Dorsolateral prefrontal cortex (tissue), 122 donors: ENCODE measurements at places on chromosomes 11 and 22. TPM values are rescaled to one million over a fixed set of nuclear protein-coding genes. Genes with fewer than 3 reads are reported as not detected.

- DNase-seq, result no peak
Measured at GRCh38 chr11:128240546-128240945, 346.8 kb downstream of the ETS1 start.

DNA sequence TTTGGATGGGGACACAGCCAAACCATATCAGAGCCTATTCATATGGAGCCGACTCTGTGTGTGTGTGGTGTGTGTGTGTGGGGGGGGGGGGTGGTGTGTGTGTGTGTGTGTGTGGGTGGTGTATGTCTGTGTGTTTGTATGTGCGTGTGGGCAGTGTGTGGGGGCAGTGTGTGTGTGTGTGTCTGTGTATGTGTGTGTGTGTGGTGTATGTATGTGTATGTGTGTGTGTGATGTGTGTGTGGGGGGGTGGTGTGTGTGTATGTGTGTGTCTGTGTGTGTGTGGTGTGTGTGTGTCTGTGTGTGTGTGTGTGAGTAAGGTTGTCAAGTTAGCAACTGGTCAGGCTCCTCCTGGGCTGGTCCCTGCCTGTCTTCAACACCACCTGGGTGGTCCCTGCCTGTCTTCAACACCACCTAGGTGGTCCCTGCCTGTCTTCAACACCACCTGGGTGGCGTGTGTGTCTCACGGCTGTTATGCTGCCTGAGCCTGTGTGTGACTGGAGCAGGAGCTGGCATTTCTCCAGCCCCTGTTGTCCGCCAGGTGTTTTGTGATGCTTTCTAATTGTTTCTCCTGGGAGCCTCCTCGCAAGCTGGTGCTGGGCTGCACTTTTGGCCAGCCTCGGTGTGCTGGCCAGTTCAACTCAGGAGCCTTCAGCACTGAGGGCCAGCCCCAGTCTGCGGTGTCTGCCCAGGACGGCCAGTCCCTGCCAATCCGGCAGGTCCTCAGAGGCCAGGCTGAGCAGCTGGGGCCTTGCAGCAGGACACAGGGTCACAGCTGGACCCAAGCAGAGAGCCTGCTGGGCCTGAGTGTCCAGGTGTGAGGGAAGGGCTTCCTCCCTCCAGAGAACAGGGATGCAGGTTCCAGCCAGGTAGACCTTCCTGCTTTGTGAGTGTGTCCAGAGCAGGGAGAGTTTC is 21.5 kb upstream of the PVALB start:
- no peak for DNase-seq

GRCh38 chr22:25548866-25549464 is 15.5 kb upstream of the GRK3 start:
- DNase-seq, result no peak

- no peak for DNase-seq
Measured at GRCh38 chr22:46890819-46891218, 128.4 kb downstream of the TBC1D22A start.

- peak; percentile 36 for DNase-seq
Measured at GRCh38 chr22:40036591-40037225, 42.0 kb downstream of the FAM83F start.

DNA sequence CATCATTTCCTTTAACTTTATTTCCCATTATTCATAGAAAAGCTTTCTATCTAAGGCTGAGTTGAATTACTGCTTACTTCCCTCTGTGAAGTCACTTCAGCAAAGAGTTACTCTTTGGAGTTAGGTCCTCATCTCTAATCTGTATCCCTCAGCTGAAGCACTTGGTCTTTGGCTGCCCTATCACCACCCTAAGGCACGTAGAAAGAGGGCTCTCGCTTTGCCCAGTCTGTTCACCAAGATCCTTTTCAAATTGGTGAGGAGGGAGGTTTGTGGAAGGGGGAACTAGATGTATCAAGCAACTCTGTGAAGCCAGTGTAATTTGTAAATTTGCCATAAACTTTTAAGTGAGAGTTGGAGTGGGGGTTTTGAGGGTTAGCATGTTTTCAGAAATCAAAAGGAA is 43.4 kb downstream of the PAX6 start:
- no peak for DNase-seq

DNA sequence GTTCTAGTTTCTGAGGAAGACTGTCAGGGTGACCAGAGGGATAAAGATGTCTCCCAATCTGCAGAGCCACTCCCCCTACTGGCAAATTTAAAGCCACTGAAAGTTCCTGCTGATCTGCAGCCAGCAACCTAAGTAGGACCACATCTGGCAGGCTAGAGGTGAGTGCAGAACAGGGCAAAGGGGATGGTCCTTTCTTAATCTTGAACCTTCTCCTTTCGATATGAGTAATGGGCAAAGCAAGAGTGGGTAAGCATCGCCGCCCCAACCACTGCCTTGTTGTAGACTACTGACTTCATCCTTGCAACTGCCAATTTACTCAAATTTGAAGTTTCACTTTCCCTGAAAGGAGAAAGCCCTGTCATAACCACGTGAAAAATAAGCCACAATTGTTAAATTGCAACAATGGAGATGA is 30.7 kb downstream of the SCUBE2 start:
- DNase-seq, result no peak

The OR56A3 gene
- not detected for total RNA-seq

DNA sequence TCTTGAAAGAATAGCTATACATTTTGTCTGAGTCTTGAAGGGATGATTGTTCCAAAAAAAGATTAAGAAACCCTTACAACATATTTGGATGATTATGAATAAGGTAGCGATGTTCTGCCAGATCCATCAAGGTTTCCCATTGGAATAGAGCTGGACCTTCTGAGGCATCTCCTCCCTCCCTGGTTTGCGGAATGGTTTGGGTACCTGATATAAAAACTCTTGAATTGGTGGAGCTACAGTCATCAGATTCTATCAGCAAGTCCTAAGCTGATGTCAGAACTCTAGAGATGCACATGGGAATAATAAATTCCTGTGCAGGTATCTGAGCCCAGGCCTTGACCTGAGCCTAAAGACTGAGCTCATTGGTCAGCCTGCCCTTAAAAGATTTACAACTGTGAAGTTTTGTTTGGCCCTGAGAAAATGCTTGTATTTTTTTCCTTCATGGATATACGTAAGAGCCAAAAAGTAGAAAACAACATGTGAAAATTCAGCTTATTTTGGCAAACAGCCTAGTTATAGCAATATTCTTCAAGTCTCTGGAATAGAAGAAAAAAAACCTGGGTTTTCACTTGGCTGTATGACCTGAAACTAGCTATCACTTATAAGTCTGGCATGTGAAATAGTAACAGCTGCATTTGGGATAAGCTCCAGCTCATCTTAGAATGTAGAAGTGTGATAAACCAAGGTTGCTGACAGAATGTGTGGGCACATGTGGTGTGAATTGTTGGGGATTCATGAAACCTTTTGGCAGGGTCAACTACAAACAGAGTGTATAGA is 265.7 kb upstream of the CTSC start:
- DNase-seq, result no peak

The PGA4 gene
- not detected for total RNA-seq

- DNase-seq, result peak; percentile 71
Measured at GRCh38 chr22:48607901-48608662, 1219.6 kb downstream of the BRD1 start.

The TYMP gene
- total RNA-seq, result 3.9 TPM

The CNTF gene
- 4.4 TPM for total RNA-seq

DNA sequence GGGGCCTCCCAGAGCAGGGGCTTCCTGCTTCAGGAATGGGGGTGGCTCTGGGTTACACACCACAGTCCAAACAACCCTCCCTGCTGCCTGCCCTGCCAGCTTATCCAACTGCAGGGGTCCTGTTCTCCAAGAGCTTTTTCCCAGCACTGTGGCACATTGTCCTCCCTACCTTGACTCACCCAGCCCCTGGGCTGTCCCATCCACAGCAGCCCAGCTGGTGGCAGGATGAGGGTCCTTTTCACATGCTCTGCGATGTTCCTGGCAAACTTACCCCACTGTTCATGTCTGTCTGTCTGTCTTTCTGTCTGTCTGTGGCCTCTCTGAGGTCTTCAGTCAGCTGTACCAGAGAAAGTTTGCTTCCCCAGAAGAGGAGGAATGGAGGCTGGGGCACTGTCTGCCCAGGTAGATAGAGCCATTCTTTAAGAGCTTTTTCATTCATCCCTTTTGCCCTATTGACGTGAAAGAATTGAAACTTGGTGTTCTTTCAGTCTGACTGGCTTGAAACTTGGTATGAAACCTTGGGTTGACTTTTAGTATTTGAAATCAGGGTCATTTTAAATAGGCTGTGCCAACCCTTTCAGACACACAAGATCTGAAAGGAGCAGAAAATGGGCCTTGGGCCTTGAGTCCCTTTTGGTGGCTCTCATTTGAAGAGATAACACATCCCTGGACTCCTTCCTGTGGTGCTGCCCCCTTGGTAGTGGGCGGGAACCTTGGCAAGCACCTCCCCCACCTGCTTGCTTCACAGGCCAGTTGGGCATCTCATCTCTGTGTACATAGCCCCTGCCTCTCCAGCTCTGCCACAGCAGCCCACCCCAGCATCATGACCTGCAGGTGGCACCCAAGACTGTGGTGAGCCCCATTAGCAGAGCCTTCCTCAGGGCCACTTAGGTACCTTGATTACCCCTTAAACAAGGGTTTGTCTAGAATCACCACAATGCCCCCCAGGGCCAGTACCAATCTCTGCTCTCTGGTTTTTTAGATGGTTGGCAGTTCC is 74.6 kb upstream of the SUSD2 start:
- DNase-seq, result no peak

The MEI1 gene
- total RNA-seq, result 4.8 TPM
